ENCODE measurements at places on chromosomes 2 and 18.

- no peak for DNase-seq
Observed at GRCh38 chr2:62486439-62486765, 19.6 kb downstream of the TMEM17 start.

DNA sequence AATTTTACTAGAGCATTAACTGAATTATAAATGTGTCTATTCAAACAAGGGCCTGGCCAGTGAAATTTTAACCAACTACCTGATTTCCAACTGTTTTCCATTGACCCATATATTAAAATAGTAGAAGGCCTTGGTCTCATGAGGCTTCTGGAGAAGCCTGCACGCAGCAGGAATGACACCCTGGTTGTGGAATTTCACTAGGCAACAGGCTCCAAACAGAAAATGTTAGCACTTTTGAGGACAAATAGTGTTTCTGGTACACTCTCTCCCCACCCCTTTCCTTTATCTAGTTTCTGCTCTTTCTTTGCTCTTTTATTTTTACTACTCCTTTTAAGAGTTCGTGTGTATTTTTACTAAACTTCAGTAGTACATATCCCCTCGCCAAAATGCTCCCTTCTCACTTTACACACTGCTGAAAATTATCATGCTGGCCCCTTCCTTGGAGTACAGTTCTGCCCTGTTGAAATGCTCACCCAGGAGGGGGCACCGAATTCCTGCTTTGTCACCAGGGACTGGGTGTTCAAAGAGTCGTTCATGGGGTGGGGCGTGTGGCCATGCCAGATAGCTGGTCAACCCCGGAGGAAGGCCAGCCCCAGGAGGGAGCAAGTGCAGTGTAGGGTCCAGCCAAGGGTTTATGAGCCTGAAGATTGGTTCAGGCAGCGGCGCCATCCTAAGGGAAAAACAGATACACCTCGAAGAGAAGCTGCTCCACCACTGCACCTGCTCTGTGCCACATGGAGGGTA lies 22.1 kb upstream of the COL6A3 start:
- DNase-seq = no peak

- DNase-seq = peak; percentile 79
Observed at GRCh38 chr2:237600205-237600846, 9.8 kb upstream of the RAB17 start.

- no peak for DNase-seq
Observed at GRCh38 chr2:201021914-201022313, 49.6 kb downstream of the HYCC2 start.

GRCh38 chr2:105806996-105807395 lies 62.3 kb downstream of the NCK2 start:
- DNase-seq = no peak

DNA sequence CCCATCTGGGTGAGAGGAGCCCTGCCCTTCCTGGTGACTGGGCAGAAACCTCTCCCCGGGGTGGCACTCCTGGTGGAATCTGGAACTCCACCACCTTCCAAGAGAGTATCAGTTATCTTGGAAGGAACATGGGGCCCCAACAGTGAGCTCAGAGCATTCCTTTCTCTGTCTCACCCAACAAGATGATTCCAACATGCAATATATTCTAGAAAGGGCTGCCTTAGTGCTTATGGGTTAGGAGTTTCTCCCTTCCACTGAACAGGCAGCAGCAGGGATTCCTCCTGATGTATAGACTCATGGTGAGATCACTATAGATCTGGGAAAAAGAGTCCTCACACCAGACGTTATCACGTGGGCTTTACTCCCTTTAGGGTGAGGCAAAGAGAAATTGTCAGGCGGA lies 147.1 kb downstream of the COL4A4 start:
- no peak for DNase-seq

DNA sequence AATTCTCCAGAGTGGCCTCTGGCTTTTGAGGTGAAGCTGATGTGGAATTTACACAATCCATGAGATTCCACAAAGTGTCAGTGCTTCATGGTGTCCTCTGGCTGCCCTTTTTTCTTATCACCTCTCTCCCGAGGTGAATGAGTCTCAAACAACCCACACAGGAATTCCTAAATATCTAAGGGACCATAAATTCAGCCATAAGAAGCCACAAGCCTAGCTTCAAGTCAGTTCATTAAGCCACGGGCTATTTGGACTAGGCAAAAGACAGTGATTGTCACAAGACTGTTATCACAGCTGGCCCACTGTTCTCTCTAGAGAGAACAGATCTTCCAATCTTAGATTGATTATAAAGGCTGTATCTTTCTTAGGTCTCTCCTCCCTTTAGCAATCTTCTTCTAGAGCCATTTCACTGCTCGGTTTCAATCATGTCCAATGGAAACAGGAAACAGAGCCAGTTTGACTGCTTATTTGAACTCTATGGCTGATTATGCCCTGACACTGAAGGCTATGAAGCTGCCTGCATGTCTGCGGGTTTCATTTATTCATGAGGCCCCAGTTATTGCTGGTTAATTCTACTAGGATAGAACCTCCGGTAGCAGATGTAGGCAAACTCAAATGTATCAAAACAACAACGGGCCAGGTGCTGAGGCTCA lies 4.1 kb downstream of the NEMP2 start:
- DNase-seq = no peak

DNA sequence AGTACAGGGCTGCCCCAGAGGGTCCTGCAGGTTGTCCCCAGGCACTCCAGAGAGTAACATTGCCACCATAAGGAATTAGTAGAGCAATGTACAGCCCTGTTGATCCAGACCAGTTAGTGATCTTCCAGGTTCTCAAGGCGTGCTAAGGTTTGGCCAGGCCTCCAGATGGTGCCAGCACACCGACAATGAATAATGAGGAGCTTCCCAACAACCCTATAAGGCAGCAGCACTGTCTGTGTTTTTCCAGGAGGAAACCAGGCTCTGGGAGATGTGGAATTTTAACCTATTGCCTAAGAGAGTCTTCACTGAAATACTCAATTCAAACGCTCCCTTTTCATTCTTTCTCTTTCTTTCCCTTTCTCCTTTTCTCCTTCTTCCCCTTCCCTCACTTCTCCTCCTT lies 122.1 kb downstream of the MGAT5 start:
- DNase-seq = no peak

GRCh38 chr2:233228376-233228775 lies 23.1 kb upstream of the ATG16L1 start:
- no peak for DNase-seq

- DNase-seq = no peak
Observed at GRCh38 chr2:231413456-231413855, 17.9 kb downstream of the B3GNT7 start.

DNA sequence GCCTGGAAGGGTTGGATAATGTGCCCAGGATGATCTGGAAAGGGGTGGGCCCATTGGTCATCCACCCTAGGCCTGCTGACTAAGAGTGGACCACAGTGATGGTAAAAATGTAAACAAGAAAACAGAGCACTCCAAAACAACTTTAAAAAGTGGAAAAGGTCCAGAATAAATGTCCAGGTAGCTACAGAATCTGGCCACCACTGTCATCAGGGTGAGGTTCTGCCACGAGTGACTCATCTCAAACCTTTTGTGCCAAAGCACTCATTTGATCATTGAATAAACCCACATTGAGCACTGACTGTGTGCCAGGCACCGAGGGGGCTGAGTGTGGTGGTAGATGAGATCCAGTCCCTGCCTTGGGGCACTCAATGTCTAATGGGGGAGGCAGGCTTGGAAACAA lies 64.9 kb downstream of the EMX1 start:
- no peak for DNase-seq

- no peak for DNase-seq
Observed at GRCh38 chr2:222900354-222900753, 39.5 kb downstream of the ACSL3 start.

DNA sequence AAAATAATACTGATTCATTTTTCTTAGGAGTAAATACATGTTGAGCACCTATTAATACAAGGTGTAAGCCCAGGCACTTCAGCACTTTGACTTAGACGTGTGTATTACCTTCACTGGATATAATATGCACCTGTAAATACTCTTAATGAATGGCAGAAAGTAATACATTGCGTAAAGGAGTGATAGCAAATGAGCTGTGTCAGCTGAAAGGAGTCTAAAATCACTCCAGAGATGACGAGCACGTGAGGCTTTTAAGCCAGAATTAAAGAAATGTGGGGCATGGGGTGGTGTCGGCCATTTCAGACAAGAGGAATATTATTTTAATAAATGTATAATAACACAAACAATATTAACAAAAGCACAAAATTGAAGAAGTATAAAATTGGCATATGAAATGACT lies 722.7 kb downstream of the EPHA4 start:
- DNase-seq = no peak

DNA sequence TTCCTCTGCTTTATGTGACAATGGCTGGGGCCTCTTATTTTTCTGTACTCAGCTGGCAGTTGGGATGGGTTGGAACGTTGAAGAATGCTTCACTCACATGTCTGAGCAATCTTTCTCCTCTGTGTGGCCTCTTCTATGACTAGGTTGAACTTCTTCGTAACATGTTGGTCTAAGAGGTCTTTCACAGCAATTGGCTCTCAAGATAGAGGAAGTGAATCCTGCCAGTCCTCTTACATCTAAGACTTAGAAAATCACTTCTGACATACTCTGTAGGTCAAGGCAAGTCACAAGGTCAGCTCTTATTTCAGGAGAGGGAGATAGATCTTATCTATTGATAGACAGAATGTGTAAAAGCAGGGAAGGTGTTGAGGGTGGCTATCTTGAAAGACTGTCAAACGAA lies 174.1 kb downstream of the NYAP2 start:
- no peak for DNase-seq

- no peak for DNase-seq
Observed at GRCh38 chr18:29123706-29124530, 947.0 kb upstream of the CDH2 start.

DNA sequence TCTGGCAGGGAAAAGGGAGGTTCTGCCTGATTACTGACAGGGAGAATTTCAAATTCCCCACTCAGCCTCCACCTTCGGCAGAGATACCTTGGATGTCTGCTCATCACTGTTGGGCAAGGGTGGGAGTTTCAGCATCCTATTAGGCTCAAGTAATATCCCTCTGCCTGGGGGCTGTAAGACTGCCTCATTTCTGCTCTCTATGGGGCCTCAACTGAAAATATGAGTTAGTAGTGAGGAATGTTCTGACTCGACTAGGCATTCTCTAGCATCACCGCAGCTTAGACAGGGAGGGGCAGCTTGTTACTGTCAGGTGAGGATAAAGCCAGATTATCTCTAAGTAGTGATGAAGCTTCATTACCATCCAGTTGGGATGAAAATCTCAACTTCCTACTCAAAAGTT lies 87.7 kb upstream of the LRP1B start:
- DNase-seq = no peak

- no peak for DNase-seq
Observed at GRCh38 chr2:181036445-181036844, 56.0 kb downstream of the UBE2E3 start.

DNA sequence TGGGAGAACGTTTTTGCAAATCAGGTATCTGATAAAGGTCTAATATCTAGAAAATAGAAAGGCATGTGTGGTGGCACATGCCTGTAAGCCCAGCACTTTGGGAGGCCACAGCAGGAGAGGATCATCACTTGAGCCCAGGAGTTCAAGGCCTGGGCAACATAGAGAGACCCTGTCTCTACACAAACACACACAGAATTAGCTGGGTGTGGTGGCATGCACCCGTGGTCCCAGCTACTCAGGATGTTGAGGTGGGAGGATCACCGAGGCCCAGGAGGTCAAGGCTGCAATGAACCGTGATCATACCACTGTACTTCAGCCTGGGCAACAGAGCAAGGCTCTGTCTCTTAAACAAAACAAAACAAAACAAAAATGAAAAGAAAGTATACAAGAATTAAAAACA lies 13.8 kb upstream of the TBR1 start:
- DNase-seq = no peak

DNA sequence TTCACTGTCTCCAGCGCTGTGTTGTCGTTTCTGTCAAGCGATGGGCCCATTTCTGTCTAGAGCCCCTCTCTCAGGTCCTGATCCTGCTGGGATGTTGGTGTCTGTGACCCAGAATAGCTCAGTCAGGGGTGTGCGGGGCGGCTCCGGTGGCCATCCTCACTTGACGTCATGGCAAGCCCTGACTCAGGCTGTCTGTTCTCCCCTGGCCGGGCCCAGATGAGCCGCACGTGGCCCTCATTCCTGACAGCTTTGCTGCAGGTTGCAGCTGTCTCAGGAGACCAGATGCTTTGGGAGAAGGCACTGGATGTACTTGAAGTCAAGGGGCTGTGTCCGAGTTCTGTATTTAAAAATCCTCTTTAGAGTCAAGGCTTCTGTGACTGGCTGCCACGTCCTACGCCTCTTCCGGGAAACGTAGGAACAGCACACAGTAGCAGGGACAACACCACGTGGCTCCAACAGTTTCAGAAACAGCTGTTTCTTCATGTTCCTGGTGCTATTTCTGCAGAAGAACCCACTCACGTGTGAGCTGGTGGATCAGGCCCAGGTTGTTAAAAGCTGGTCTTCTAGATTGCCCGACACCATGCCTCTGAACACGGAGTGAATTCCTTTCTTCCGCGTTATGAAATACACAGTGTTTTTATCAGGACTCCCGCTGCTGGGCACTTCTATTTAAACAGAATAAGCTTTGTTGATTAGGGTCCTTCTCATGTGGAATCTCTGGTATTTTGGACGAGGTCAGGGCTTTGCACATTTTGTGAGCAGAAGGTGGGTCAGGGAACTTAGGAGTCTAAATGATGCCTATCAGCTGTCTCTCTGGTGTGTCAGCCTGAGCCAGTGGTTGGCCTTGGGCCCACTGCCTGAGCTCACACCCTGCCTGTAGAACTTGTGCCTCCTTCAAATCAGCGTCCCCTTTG lies 28.3 kb upstream of the NTSR2 start:
- no peak for DNase-seq

All from heart left ventricle (tissue), 16 donors.